ENCODE measurements at places on chromosomes 12 and 14.

GRCh38 chr14:76413962-76414600, 38.1 kb downstream of the ESRRB start:
- DNase-seq, result no peak

GRCh38 chr14:70086685-70087379, 101.9 kb downstream of the SLC8A3 start:
- no peak for DNase-seq

- DNase-seq, result no peak
Measured at GRCh38 chr12:55955800-55956508, 9.9 kb downstream of the PMEL start.

GRCh38 chr14:103073876-103074728, 9.9 kb upstream of the LBHD2 start:
- DNase-seq, result no peak

GRCh38 chr14:74551431-74552371, 58.1 kb downstream of the ISCA2 start:
- DNase-seq, result no peak

DNA sequence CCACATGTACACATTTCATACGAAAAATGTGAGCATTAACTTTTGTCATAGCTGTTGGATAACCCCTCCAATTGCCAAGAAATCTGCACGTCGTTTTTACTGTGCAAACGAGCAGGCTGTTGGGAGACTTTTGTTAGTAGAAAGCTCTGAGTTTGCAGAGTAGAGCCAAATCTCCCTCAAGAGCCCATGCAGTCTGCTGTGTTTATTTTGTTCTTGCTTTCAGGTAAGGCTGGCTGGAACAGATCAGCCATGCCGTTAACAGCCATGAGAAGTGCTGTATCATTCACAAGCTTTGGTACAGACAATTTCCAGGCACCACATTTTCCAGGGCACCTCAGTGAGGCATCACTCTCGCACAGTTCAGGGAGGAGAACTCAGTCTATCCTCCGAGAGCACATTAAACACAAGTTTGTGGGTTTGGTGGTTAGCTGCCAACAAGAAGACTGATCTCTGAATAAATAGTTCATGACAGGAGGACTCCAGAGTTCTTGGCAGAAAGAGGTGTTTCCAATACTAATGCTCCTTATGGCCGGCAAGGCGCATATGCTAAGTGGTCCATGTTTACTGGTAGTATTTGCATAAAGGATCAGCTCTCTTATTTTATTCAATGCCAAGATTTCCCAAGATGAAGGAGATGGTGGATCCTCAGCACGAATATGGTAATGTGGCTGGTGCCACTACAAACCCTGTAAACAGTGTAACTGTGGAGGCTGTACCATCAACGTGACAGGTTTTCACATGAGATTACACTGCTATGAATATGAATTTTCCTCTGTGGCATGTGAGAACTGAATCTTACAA, 30.3 kb upstream of the PELI2 start:
- DNase-seq, result no peak

GRCh38 chr12:5140190-5140589, 96.5 kb downstream of the KCNA5 start:
- DNase-seq, result no peak

DNA sequence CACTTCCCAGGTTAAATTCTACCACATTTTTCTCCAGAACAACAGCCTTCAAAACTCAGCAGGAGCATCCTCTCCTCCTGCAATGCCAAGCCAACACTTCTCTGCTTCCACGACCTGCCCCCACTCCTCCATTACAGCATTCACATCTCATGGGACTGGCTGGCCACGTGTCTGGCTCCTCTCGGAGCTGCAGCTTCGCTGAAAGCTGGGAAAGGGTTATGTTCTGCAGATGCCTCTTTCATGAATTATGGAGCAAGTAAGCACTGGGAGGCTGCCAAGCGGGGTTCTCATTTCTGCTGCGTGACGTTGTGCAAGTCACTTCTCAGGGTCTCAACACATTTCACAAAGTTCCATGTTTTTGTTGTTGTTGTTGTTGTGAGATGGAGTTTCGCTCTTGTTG, 142.2 kb upstream of the RFLNA start:
- DNase-seq, result no peak

DNA sequence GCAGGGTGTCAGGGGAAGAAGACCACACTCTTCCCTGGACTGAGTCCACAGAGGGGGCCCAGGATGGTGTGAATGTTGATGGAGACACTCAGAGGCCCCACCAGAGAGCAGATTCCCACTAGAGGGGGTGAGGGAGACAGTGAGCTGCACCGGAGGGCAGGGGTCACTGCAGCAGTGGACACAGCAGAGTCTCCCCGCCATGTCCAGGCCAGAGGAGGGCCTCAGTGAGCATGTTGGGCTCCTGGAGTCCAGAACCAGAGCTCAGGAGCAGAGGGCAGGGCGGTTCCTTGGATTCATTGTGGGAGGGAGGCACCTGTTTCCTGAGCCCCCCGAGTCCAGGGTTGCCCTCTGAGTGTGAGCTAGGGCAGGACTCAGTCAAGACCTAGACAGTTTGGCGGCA, 1.8 kb upstream of the KRT82 start:
- DNase-seq, result no peak

- no peak for DNase-seq
Measured at GRCh38 chr12:6376079-6376869, 911 bp upstream of the SCNN1A start.

DNA sequence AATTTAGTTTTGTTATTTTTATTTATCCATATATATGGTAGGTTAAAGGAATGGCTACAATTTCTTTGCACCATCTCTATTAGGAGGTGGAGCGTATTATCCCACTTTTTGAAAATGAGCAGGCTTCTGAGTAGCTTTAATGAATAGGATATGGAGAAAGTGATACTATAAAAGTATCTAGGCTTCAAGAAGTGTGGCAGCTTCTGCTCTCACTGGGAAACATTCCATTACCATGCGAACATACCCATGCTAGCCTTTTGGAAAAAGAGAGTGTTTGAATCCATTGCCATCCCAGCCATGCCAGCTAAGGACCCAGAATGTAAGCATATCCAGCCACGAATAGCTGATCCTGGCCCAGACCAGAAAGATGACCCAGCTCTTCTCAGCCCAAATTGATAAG, 107.3 kb downstream of the SLC38A4 start:
- no peak for DNase-seq

DNA sequence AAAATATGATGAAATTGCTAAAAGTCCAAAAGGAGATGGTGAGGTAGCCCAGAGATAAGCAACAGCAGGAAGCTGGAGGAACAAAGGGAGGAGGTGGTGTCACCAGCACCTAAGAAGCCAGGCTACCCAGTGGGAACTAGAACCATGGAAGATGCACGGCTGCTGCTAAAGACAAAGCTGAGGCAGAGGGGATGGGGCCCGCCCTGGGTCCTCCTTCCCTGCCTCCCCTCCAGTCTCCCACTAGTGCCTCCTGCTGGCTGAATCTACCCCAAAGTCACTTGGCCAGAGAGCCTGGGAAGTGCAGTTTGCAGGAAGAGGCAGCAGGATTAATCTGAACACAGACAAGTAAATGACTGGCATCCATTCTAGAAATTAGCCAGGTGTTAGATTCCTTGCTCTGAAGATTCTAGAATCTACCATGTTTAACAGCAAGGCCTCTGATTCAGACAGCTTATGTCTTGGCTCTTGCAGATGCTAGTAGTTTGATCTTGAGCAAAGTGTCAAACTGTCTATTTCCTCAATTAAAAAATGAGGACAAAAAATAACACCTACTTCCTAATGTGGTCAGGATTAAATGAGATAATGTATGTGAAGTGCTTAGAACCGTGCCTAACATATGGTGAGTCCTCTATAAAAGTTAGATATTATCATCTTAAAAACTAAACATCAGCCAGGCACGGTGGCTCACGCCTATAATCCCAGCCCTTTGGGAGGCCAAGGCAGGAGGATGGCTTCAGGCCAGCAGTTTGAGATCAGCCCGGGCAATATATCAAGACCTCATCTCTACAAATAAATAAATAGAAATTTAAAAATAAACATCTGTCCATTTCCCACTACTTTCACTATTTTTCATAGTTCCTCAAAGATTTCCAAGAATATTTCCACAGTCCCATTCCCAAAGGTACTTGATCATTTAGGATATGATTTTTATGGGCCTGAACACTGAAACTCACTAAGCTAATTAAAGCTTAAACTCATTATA, 5.8 kb upstream of the LRP10 start:
- DNase-seq, result no peak

- no peak for DNase-seq
Measured at GRCh38 chr12:46402941-46403718, 30.6 kb upstream of the SLC38A2 start.

- DNase-seq, result no peak
Measured at GRCh38 chr14:75323571-75323970, 44.9 kb downstream of the FOS start.

- no peak for DNase-seq
Measured at GRCh38 chr12:130070126-130070611, 92.1 kb upstream of the FZD10 start.

DNA sequence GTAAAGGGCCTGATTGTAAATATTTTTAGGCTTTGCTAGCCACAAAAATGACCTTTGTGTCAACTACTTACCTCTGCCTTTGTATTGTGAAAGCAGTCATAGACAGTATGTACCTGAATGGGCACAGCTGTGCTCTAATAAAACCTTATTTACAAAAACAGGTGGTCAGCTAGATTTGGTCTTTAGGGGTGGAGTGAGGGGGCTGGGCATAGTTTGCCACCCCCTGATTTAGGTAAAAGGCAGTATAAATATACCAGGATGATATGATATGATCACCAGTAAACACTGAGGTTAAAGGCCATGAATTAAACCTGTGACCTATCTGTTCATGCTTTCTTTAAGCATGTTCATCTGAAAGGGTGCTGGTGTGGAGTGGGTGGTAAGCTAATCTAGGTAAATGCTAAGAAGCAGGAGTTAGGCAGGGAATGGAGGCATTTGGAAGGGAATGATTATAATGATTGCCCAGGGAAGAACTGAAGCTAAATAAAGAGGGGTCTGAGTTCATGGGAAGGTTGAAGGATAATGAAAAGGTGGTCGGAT, 77.1 kb upstream of the BCAT1 start:
- no peak for DNase-seq

DNA sequence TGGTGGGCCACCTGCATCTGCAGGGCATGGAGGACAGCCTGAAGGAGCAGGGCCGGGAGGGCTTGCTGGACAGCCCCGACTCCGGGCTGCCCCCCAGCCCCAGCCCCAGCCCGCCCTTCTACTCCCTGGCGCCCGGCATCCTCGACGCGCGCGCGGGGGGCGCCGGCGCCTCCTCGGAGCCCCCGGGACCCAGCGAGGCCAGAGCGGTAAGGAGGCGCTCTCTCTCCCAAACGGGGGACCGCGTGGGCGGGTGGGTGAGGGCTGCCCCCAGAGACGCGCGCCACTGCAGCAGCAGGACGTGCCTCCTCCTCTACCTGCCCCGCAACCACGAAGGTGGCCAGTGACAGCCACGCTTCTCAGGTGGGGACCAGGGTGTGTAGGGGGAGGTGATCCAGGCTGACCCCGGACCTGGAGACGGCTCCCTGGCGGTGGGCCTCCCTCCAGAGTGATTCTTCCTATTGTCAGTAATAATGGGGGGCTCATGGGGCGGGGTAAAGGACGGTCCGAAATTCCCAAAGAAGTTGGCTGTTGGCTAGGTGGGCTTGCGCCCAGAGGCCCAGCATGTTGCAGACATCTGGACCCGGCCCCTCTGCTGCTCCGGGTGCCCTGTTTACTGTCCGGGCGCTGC, 652 bp downstream of the RFLNA start:
- DNase-seq, result no peak

DNA sequence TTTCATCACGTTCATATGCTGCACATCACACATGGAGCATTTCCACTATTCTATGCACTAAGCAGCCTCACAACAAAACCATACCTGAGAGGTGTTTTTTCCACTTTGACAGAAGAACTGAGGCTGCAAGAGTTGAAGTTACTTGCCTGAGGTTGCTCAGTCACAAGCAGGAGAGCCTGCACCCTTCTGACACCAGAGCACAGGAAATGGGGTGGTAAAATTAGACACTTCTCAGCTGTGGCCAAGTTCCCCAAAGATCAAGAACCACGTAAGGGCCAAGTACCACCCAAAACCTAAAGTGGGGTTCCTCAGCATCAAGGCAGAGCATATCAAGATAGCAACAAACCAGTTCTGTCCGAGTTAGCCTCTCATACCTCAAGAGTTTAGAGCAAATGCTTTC, 185.8 kb downstream of the CAPZA3 start:
- DNase-seq, result no peak

DNA sequence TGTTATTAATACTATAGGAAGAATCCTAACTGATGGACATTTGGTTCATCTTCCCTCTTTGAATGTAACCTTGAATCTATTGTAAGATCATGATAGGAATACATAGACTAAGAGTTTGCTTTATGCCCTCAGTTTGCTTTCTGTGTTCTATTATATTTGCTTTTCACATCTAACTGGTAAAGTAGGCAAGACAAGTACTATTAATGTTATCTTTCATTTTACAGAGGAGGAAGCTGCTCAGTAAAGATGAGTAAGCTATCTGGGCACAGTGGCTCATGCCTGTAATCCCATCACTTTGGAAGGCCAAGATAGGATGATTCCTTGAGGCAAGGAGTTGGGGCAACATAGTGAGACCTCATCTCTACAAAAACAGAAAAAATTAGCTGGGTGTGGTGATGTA, 103.0 kb downstream of the TMTC2 start:
- no peak for DNase-seq

GRCh38 chr12:46401662-46402061, 29.1 kb upstream of the SLC38A2 start:
- no peak for DNase-seq

DNA sequence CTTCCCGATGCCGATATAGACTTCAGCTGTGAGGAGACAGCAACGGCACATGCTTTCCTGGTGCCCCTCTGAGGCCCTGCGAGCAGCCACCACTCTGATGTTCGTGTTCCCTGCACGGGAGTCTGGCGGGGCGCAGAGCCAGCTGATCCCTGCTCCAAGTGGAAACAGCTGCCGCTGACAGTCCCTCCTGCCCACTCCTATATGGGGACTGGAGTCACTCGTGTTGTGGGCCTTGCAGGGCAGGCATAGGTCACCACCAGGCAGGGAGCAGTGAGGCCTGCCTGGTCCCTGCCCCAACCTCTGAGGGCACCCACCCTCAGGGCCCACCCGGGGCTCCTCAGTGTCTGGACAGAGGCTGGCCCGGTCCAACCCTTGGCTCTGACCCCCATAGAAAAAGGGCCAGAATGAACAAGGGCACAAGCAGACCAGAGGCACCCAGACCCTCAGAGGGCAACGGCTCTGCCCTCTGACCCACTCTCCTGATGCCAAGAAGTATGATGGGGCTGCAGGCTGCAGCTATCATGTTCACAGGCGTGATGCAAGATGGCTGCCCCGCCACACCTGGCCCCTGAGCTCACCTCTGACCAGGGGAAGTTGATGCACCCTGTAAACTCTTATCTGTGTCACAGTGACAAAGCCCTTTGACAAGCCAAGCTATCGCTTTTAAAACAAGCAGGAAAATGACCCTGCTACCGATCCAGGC, 181.6 kb downstream of the CALM1 start:
- no peak for DNase-seq

DNA sequence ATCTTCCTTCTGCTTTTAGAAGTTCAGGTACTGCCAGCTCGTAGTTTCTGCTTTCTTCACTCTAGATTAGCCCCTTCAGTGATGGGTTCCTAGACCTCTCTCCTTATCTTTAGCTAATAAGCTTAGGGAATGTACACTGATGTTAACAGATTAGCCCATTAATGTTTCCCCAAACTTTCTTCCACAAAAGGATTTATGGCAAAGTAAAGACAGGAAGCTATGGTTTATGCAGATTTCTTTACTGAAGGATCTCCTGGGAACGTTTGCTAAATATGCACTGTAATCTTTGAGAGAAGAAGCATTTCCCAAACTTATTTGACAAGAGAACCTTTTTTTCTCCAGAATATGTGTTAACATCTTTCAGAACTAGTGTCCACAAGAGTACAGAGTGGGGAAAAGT, 4.2 kb downstream of the SOCS4 start:
- no peak for DNase-seq

Measured in stimulated activated CD4-positive, alpha-beta T cell treated with anti-CD3 and anti-CD28 coated beads, Interleukin-4, amount 100 ng/mL, for 48 hours (primary cell).